SIG-M5 (cell line): ENCODE measurements at places on chromosomes 5 and 9.
A peak's percentile ranks its signal among the peaks of the same experiment; 100 is the strongest.

DNA sequence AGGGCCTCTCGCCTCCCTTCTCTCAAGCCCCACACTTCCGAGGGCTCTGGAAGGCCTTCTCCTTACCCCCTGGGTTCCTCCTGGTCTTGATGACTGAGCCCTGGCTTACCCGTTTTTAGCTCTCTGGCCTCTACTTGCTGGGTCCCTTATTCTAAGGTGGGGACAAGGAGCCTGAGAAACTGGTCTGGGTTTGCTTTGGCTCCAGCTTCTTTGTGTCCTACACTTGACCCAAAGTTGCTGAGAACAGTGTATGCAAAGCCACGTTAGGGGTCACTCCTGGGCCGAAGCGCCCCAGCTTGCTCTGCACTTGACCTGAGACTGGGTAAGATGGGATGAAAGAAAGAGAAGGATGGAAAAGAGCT lies 788 bp downstream of the ZNF346 start:
- DNase-seq: no peak

GRCh38 chr9:78320875-78321496 lies 24.1 kb downstream of the PSAT1 start:
- DNase-seq: no peak

DNA sequence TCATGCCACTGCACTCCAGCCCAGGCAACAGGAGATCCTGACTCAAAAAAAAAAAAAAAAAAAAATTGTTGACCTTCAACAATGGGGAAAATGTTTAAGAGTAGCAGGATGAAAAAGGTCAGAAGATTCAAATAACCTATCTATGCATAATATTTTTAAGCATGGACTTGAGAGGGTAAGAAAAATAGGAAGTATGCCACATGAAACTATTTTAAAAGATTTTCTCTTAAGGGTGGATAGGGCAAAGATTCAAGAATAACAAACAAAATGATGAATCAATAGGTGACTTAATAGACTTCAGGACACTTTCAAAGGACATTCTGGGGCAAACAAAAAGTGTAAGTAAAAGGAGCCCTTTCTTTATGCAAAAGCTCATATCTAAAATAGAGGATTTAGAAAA lies 3.2 kb downstream of the TEX48 start:
- no peak for DNase-seq

GRCh38 chr5:180070756-180071530 lies 616 bp downstream of the RNF130 start:
- DNase-seq: peak; percentile 39

DNA sequence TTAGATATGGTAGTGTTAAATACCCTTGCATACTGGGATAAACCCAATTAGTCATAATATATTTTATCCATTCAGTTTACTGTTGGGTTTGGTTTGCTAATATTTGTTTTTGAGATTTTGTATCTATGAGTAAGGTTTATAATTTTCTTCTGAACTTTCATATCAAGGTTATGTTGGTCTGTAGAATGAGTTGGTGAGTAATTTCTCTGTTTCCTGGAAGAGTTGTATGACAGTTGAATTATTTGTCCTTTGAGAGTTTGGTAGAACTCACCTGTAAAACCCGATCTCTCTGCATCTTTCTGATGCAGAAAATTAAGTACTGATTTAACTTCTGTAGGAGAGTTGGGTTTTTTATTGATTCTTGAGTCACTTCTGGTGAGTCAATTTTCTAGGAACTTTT lies 20.4 kb downstream of the DDX4 start:
- no peak for DNase-seq

DNA sequence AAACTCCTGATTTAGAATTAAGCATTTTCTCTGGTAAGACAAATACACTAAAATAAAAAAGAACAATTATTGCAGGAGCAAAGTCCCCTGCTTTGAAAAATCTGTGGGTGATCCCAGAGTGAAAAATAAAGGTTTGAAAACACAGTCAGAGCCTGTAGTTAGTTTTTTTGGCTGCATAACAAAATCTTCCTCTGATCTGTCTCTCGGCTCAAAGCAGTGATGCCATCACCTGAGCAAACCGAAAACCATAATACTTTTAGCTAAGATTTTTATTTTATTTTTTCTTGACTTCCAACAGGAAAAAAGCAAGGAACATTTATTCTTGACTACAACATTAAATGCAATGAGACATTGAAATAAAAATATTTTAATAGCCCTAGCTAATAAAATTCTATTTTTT lies 1.2 kb downstream of the CDH18 start:
- no peak for DNase-seq

DNA sequence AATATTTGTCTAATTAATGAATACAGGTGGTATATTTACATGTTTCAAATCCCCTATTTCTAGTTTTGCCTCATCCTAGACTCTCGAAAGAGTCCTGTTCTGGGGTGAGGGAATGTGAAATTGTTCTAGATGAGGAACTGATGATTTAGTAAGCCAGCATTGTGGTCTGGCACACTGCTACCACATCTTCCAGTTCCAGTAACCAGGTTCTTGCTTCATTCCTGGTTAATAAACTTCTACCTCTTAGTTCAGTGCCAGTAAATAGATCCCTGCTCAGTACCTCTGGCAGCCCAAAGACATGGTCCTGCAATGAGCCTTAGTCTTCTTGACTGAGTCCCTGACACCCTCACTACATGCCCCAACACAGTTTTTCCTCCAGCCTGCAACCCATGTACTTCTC lies 207.7 kb downstream of the SREK1 start:
- no peak for DNase-seq

- DNase-seq: peak; percentile 25
Observed at GRCh38 chr5:97231025-97231636, 48.1 kb upstream of the RIOK2 start.

DNA sequence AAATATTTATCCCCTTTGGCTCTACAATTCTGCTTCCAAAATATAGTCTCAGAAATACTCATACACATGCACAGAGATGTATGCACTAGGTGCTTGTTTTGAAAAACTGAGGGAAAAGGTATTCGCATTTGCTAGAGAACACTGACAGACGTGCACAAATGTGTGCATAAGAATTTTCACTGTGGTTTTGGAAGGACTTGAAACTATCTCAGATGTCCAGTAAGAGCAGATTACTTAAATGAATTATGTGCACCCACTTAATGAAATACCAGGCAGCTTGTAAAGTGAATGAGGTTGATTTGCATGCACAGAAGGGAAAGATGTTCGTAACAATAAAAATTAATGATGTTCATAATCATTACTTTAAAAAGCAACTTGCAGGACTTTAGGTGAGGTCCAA lies 48.4 kb downstream of the SEC61B start:
- DNase-seq: no peak

DNA sequence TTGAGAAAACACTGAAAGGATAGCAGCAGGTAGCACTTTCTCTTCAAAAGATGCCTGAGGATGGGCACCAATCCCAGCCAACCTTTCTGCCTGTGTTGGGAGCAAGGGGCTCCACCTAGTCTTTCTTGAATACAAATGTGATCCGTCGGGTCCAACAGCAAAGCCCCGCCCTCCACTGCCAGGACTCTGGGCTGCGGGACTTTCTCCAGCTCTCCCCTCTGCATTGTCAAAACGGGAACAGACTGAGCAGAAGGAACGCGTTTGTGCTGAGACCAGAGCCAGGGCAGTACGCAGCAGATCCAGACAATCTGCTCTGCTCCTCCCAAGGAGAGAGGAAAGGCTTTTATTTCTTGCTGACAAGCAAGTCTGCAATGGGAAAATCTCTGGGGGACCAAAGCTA lies 139.7 kb downstream of the SEC61B start:
- DNase-seq: no peak

GRCh38 chr9:103261951-103262350 lies 266.8 kb downstream of the CYLC2 start:
- DNase-seq: no peak

DNA sequence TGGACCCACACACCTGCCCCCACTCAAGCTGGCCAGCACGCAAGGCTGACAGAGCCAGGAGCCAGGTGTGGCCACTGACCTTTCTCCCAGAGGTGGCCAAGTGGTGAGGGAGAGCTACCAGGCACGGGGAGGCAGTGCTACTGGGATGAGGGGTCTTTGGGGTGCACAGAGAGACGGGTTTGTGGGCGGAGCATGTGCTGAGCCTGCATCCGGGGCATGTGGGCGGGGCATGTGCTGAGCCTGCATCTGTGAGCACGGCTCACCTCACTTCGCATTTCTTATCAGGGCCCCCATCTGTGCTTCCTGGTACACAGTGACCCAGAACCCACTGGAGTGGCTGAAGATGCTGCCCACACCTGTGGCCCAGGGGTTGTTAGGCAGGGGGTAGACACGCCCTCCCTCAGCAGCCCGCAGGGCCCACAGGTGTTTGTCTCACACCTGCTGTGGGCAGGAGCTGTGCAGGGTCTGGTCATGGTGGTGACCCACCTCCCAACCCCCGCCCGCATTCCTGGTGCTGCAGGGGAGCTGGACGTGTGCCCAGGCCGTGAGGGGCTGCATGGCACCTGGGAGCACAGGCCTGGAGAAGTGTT lies 21.5 kb downstream of the CCDC187 start:
- no peak for DNase-seq

DNA sequence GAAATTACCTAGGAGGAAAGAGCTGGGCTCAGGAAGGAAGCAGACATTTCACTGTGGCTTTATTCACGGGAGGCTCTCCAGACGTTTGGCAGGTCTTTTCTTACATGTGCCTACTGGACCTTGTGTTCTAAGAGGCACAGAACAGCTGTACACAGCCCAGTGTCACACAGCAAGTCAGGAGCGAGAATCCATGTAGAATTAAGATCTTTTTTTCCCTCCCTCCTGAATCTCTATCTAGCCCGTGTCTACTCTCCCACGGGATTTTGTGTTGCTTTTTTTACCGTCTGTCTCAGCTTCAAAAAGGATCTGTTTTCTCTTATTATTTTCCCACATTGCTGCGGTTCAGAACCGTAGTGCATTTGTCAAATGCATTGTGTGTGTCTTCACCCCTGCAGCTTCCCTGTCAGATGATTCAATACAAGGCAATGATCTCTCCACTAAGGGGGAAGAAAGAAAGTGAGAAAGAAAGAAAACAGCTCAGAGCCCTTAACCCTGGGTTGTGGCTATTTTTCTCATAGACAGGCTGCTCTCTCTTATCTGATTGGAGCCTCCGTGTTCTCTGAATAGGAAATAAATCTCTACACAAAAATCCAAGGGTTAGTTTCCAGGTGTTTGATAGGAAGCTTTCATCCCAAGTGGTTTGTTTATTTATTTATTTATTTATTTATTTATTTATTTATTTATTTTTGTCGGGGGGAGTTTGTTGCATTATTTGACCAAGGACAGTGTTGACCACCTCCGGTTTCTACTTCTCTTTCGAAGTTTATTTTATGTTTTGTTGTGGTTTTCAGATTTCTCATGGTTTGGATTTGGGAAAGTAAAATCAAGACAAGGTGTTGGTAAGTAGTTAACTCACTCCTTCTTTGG lies 191.0 kb downstream of the NTRK2 start:
- no peak for DNase-seq

GRCh38 chr5:136979131-136979530 lies 520.0 kb downstream of the SPOCK1 start:
- DNase-seq: no peak

- no peak for DNase-seq
Observed at GRCh38 chr9:137673886-137674285, 55.1 kb downstream of the EHMT1 start.

GRCh38 chr9:4489919-4490704 lies at the start of gene SLC1A1:
Gene SLC1A1, plus strand, starts transcription at chr9:4490468. Its CDS starts 212 bp downstream, at chr9:4490680.
- no peak for DNase-seq

- DNase-seq: no peak
Observed at GRCh38 chr9:82117026-82117811, 128.6 kb downstream of the SPATA31D1 start.

DNA sequence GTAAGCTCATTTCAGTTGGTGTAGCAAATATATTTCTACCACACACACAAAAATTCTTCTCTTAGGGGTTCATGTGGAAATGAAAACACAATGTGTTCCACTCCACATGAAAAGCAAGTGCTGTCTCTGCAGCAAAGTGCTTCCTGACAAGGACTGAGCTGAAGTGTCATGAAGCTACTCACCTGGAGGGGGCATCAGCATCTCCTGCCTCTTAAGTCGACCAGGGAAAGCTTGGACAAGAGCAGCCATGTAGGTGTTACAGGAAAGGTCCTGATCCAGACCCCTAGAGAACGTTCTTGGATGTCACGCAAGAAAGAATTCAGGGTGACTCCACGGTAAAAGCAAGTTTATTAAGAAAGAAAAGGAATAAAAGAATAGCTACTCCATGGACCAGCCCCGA lies 62.8 kb downstream of the SV2C start:
- DNase-seq: no peak

GRCh38 chr5:532521-533242 lies 8.4 kb upstream of the SLC9A3 start:
- DNase-seq: no peak

- no peak for DNase-seq
Observed at GRCh38 chr9:126205845-126206498, 120.7 kb upstream of the MVB12B start.

DNA sequence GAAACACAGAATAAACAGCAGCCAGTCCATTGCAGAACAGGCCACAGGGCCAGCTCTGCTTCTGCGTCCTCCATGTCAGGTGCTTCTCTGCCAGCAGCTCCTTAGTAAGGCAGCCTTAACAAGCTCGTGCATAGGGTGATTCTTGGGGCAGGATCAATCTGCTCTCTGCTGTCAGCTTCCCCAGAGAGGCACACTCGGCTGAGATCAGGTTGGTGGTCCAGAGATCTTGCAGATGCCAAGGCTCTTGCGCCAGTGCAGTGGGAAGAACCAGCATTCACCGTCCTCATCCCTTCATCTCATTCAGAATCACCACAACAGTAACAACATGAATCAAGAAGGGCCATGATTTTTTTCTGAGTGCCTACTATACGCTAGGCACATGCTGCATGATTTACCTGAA lies 49.0 kb upstream of the ALDH1B1 start:
- no peak for DNase-seq

DNA sequence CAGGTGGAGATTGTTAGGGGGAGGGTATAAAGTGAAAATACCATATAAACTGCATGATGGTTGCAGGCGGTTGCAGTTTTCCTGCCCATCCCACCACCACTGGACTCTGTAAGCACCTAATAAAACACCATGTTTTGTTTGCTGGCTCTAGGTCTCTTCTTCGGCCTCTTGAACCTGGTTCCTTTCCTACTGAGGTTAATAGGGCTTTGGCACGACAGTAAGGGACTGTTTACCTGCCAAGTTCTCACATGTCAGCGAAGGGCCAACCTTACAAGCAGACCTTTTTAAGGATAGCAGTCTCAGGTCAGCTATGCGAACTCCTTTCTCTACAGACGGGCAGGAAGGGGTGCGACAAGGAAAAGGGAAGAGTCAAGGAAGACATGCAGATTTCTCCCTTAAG lies 3.4 kb upstream of the RFESD start:
- DNase-seq: no peak

DNA sequence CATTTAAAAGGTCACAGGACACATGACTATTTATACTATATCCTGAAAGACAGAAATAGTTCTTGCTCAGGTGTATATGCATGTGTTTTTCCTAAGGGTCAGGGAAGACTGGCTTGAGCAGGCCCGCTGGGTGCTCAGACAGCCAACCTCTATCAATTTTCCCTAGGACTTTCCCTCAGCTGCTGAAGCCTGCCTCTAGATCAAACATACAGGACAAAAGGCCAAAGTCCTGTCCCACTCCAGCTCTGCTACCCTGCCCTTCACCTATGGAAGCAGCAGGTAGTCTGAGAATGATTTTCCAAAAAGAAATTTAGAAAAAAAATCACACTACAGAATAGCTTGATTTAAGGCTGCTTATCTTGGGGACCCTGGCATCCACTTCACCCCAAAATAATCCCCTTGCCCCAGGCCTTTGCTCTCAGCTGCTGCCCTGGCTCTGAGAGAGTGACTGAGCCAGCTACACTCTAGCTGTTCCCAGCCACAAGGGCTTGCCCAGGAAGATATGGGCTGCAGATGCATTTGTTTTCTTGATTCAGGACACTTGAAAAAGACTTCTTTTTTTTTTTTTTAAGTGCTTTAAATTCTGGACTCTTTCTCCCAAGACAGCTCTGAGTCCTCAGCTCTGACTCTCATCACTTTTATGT lies 42.5 kb downstream of the KLHL3 start:
- no peak for DNase-seq
